ENCODE measurements at places on chromosomes 12 and 14.
A peak's percentile ranks its signal among the peaks of the same experiment; 100 is the strongest.

DNA sequence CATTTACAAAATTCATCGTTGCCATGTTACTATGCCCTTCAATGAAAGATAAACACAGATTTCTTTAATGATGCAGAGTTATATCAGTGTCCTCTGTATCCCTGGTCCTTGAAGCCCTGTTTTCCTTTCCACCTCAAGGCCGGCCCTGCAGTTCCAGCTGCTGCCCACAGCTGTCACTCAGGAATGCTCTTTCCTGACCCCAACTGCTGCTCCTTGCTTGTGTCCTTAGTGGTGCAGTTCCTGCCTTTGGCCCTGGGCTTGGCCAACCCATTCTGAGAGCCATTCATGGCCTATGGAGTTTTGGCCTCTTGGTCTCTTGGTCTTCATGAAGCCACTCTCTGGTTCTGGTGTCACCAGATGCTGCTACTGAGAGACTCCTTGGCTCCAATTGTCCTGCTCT, 93.1 kb downstream of the GAS2L3 start:
- no peak for DNase-seq

- peak; percentile 4 for DNase-seq
Measured at GRCh38 chr14:60977847-60978246, 3.0 kb downstream of the TRMT5 start.

- peak; percentile 37 for DNase-seq
Measured at GRCh38 chr12:42128327-42128726, 16.3 kb downstream of the GXYLT1 start.

GRCh38 chr12:108129017-108129812, at the start of gene WSCD2:
TSS of gene WSCD2 (plus strand) at chr12:108129288. CDS start at chr12:108195833, 66,545 bp downstream.
- DNase-seq: no peak

- no peak for DNase-seq
Measured at GRCh38 chr12:46160981-46161690, 107.7 kb downstream of the SLC38A1 start.

DNA sequence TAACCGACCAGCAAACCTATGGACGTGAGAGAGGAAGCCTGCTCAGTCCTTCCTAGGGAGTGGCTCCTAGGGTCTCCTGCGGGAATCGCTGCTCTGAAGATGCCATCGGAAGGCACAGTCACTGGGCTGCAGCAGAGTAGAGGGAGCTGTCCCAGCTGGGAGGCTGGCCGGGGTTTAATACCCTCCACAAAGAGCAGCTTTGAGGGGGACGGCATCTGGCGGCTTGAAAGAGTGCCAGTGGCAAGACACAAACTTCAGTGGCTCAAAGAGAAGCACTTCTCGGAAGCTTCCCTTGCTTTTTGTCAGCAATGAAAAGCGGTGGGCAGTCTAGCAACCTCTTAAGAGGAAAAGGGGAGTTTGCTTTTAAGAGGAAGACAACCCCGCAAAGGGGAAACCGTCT, 114.6 kb downstream of the TMEM132C start:
- DNase-seq: no peak

- DNase-seq: no peak
Measured at GRCh38 chr14:23729720-23730387, 93.7 kb downstream of the DHRS2 start.

Data from cardiac fibroblast (primary cell).